ENCODE measurements at places on chromosomes 1 and 21. TPM values are rescaled to one million over a fixed set of nuclear protein-coding genes. Genes with fewer than 3 reads are reported as not detected.
A peak's percentile ranks its signal among the peaks of the same experiment; 100 is the strongest.

- no peaks in the 10 kb centered on the region for H3K36me3 ChIP-seq
- H3K4me1 ChIP-seq = no peaks in the 10 kb centered on the region
- no peak overlapping the region for H3K27ac ChIP-seq
- no peak overlapping the region for H3K4me3 ChIP-seq
These were observed 563.5 kb downstream of the PTPRC start for GRCh38 chr1:199202331-199202730.

GRCh38 chr1:244783138-244783537 is 52.3 kb upstream of the COX20 start:
- H3K36me3 ChIP-seq = no peaks in the 10 kb centered on the region
- no peak overlapping the region for H3K4me3 ChIP-seq
- H3K4me1 ChIP-seq = no peaks in the 10 kb centered on the region
- DNase-seq = no peak
- H3K27me3 ChIP-seq = no peaks in the 10 kb centered on the region
- no peak overlapping the region for H3K27ac ChIP-seq

RBBP4 gene
- 54.1 TPM for polyA plus RNA-seq

ADAMTS4 gene
- polyA plus RNA-seq = 0.23 TPM

GRCh38 chr1:3921765-3922164 is 21.7 kb upstream of the C1orf174 start:
- no peaks in the 10 kb centered on the region for H3K27me3 ChIP-seq
- no peaks in the 10 kb centered on the region for H3K36me3 ChIP-seq
- no peak for DNase-seq
- peaks cover 4% of the 10 kb centered on the region for H3K4me1 ChIP-seq

- H3K4me1 ChIP-seq = no peaks in the 10 kb centered on the region
- H3K4me3 ChIP-seq = no peak overlapping the region
- no peak overlapping the region for H3K27ac ChIP-seq
- no peaks in the 10 kb centered on the region for H3K36me3 ChIP-seq
- H3K27me3 ChIP-seq = no peaks in the 10 kb centered on the region
These were observed 110.5 kb upstream of the USH2A start for GRCh38 chr1:216533776-216534175.

DNA sequence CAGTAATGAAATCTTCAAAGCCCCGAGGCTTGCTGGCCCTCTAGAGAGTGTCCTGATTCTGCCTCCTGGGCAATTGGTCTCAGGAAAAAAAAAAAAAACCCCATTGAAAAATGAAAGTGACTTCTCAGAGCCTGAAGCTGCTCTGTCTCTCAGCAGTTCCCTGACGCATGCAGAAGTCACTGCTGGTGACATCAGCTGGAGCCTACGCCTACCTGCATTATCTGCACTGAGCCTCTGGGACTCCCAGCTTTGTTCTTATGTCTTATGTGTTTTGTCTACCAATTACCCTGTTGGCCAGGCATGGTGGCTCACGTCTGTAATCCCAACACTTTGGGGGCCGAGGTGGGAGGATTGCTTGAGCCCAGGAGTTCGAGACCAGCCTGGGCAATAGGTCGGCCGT is 10.1 kb upstream of the SLC25A33 start:
- no peak for DNase-seq
- H3K27ac ChIP-seq = no peak overlapping the region
- H3K36me3 ChIP-seq = no peaks in the 10 kb centered on the region
- H3K27me3 ChIP-seq = no peaks in the 10 kb centered on the region
- no peaks in the 10 kb centered on the region for H3K4me1 ChIP-seq

SNIP1 gene
- 6.4 TPM for polyA plus RNA-seq

DNA sequence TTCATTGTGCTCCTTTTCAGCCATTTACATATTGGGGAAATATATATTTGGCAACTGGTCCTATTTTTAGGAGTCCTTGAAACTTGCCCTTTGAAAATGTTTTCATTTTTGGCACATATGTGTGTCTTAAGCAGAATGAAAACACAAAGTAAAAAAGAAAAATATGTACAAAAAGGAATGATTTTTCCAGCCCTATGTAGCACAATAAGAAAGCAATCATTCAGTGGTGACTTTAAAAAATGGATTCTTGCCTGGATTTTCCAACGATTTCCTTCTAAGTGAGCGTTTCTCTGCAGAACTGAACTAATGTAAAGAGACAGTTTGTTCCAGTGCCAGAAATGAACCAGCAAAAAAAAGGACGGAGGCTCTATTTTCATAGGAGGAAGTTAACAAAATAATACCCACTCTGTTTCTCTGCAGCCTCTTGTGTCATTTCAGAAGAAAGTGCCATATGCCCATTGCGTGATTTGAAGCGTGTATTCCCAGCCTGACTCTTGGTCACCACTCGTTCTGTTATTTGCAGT is 340.1 kb downstream of the SETD4 start:
- no peaks in the 10 kb centered on the region for H3K36me3 ChIP-seq
- H3K27me3 ChIP-seq = no peaks in the 10 kb centered on the region
- no peak for DNase-seq
- no peaks in the 10 kb centered on the region for H3K4me1 ChIP-seq
- H3K4me3 ChIP-seq = no peak overlapping the region
- H3K27ac ChIP-seq = no peak overlapping the region

MIXL1 gene
- polyA plus RNA-seq = not detected

- no peaks in the 10 kb centered on the region for H3K36me3 ChIP-seq
- DNase-seq = no peak
- H3K27me3 ChIP-seq = no peaks in the 10 kb centered on the region
- H3K4me3 ChIP-seq = no peak overlapping the region
These were observed 102.1 kb upstream of the MARK1 start for GRCh38 chr1:220425852-220426251.

DNA sequence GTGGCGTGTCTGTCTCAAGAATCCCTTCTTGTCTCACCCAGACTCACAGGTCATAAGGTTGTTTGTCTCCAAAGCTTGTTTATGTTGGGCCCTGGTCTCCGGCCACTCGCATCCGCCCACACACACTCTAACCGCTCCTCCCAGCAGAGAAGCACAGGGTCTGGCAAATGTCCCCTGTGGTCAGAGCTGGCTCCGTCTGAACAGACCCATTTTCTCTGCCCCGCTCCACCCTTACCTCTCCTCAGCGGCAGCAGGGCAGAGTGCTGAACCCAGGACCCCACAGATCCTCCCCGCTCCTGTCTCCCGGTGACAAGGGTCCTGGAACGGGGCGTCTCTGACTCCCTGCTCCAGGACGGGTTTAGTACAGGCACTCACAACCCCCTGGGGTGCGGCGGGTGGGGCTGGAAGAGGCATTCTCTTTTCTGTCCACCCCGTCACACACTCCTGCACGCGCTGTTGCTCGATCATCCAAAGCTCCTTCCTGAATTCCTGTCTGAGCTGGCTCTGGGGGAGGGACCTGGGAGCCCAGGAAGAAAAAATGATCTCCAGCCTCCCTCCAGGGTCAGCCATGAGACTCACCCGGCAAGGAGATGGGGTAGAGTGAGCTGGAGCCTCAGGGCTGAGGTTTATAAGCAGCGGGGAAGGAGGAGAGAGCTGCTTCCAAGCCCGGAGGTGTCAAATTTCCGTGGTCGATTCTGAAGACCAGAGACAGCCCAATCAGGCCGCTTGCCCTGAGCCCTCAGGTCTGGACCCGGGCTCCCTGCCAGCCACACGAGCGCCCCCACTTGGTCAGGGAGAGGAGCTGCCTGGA is at the start of gene S100A13:
TSS of gene S100A13 (minus strand) at position 602 of the 811 bp plus-strand sequence. CDS start 1,033 bp downstream, outside the sequence.
- no peaks in the 10 kb centered on the region for H3K4me1 ChIP-seq
- peak; percentile 92 for DNase-seq
- no peaks in the 10 kb centered on the region for H3K36me3 ChIP-seq
- peak within 1 kb of the TSS; percentile 91 for H3K27ac ChIP-seq

PIK3CD gene
- polyA plus RNA-seq = 1.2 TPM
